ENCODE measurements at places on chromosomes 12 and 14.

DNA sequence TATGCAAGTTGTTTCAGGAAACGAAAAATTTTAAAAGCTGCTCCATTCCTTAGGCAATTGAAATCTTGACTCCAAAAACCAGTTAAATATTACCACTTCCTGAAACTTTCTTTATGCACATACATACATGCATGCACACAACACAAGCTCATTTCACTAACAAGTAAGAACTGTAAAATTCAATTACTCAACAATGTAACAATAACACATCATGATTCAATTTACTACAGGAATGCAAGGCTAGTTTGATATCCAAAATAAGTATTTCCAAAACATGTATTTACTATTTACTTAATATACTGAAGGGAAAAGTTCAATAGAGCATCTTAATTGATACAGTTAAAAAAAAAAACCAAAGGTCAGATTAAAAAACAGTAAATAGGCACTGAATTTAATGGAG is 19.6 kb downstream of the NAP1L1 start:
- no peak for DNase-seq

DNA sequence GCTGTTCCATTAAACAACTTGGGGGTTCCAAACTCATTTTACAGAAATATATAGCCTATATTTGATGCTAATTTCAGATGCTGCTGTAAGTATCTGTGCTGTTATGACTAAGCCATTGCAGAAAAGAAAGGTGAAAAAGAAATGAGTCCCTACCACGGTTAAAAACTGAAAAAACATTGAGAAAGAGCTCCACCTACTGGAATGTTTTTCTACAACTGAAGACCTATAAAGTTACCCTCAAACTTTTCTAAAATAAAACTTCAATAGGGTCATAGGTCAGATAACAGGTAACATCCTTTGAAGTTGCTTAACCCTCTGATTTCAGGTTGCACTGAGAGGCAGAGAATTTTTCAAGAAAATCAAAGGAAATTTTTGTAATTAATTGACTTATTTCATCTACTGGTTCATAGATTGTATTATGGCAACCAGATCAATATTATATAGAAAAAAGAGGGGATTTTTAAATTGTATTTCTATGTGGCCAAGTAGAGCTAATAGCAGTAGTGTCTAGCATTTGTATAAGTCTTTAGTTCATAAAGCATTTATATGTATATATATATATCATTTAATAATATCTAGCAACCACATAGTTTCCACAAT is 279.9 kb downstream of the RPS29 start:
- no peak for DNase-seq

GRCh38 chr12:104012331-104012730 is 37.7 kb downstream of the GLT8D2 start:
- no peak for DNase-seq

DNA sequence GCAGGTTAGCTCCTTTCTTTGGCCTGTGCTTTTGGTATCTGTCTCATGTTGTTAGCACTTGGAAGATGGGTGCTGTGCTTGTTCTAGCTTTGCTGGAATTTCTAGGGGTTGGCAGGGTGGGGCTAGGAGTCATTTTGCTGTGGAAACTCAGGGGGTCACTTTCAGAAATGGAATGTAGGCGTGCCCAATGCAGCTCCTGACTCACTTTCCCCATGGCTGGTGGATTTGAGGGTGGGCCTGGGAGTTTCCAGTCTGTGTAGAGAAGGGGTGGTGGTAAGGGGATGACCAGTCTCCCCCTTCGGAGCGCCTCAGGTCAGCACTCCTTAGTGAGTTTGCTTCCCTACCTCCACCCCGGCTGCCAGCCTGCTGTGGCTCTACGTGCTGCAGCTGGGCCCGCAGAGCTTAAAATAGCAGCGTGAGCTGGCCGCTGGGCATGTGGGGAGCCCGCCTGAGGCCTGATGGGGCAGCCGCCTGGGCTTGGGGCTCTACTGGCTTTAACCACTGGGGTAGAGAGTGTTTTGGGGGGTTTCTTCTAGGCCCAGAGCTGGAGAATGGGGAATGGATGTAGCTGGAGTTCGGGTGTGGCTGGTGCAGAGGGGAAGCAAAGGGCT is 108.2 kb downstream of the TSPAN9 start:
- no peak for DNase-seq

DNA sequence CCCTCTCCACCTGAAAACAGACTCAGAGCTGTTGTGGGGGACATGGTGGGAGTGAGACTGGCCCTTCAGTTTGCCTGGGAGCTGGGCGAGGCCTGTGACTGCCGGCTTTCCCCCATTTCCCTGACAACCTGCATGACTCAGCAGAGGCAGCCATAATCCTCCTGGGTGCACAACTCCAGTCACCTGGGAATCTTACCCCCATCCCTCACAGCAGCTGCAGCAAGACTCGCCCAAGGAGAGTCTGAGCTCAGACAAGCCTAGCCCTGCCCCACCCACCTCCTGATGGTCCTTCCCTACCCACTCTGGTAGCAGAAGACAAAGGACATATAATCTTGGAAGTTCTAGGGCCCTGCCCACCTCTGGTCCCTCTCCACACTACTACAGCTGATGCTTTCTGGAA is 207.3 kb upstream of the ARID2 start:
- no peak for DNase-seq

- DNase-seq: no peak
Observed at GRCh38 chr12:66255737-66256136, 46.6 kb upstream of the HELB start.

DNA sequence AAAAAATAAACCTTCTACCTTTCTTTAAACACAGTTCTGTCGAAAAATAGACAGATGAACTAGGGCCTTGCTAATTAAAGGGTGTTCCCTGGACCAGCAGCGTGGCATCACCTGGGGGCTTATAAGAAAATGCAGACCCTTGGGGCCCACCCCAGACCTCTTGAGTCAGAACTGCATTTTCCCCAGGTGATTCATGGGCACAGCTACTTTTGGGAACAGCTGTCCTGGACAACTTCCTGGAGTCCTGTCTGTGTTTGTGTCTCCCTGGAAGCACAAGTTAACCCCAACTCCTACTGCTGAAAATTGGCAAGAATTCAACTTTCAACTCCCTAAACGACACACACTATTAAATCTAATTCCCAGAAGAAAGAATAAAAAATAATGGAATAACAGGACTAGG is 17.8 kb downstream of the FBLN5 start:
- no peak for DNase-seq

DNA sequence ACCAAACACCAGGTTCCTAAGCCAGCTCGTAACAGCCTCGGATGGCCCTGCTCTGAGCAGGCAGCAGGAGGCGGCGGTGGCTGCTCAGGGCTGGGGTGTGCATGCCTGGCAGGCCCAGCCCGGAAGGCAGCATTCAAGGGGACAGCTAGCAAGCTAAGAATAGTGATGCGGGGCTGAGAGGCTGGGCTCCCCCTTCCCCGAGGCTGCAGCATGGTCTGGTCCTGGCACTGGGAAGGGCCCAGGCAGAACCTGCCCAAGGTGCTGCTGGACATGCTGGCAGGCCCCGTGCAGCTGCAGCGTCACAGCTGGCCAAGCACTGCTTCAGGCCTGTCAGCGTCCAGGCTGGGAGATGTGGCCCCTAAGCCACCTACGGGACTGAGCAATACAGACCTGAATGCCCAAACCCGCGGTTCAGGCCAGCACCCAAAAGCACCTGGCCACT is 26.4 kb upstream of the NUDT14 start:
- DNase-seq: no peak

- DNase-seq: no peak
Observed at GRCh38 chr12:88952562-88952942, 372.3 kb upstream of the KITLG start.

- no peak for DNase-seq
Observed at GRCh38 chr14:104749111-104749649, 3.8 kb upstream of the SIVA1 start.

DNA sequence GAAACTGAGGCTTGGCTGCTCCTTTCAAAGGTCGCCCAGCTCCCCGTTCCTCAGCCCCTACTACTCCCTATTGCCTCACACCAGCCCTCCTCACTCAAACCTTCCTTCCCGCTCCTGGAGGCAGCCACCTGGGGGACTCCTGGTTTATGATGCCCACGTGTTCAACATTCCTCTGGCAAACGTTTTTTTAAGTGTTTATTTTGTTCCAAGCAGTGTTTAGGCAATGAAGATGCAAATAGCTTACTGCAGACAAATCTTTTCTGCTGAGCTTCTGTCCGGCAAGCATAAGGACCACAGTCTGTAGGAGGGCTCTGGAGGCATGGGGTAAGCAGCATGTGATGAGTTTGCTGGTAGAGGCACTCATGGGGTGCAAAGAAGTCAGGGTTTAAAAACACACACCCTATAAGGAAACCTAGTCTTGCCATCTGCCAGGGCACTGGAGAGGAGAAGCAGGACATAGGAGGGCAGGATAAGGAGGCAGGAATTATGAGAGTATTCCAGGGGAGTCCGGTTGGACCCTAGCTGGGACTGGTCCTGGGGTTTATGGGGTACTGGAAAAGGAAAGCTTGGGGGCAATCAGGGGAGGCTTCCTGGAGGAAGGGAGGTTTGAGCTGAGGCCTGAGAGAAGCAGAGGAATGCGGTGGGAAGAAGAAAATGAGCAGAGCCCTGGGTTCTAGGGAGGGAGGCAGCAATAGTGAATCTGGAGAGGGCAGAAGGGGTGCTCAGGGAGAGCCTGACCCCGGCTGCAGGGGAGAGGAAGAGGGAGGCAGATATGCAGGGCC is 123.3 kb downstream of the NCOR2 start:
- DNase-seq: no peak

DNA sequence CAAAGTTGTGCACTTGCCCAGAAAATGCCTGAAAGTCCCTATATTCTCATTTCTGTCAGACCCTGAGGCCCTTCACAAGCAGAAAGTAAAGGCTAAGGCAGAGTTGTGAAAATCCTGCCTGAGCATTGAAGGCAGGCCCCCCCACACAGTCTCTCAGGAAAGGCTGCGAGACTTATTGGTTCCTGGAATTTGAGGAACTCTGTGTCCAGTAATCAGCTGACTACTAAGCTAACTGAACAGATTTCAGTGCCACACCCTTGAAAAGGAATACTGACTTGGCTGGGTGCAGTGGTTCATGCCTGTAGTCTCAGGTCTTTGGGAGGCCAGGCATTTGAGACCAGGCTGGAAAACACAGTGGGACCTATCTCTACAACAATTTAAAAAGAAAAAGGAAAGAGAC is 21.1 kb upstream of the PPP2R5E start:
- no peak for DNase-seq

GRCh38 chr12:46693034-46693433 is 132.8 kb downstream of the SLC38A4 start:
- DNase-seq: no peak
